Stimulated activated naive CD4-positive, alpha-beta T cell treated with Interleukin-2 at 50 U/mL for 16 hours (primary cell): ENCODE measurements at places on chromosomes 4 and X.

DNA sequence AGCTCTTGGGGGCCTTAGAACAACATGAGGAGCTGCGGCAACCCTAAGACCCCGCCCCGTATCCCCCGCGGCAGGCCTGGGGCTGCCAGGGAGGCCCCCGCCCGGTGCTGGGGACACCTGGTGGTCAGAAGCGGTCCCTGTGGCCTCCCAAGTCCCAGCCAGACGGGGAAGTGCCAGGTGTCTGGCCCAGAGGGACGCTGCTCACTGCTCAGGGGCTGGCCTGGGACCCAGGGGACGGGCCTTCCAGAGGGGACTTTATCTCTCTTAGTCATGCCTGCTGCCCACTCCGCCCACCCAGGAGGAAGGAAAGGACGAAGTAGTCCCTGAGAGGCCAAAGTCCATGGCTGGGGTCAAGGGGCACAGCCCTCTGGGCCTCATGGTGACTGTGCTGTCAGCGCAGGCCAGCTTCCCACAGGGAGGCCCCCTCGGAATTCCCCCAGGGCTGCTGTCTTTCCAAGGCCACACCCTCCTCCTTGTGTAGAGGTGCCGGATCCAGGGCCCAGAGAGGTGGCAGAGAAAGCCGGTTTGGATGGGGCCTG is 31.0 kb upstream of the HTRA3 start:
- DNase-seq, result no peak

- no peak for DNase-seq
These were observed 27.1 kb upstream of the HGFAC start for GRCh38 chr4:3414421-3415279.

- peak; percentile 25 for DNase-seq
These were observed 121.2 kb upstream of the NAP1L5 start for GRCh38 chr4:88818631-88819470.

- DNase-seq, result no peak
These were observed 58.3 kb upstream of the SMARCA5 start for GRCh38 chr4:143455211-143455610.

- no peak for DNase-seq
These were observed 1.1 kb upstream of the HPSE start for GRCh38 chr4:83335701-83336100.

DNA sequence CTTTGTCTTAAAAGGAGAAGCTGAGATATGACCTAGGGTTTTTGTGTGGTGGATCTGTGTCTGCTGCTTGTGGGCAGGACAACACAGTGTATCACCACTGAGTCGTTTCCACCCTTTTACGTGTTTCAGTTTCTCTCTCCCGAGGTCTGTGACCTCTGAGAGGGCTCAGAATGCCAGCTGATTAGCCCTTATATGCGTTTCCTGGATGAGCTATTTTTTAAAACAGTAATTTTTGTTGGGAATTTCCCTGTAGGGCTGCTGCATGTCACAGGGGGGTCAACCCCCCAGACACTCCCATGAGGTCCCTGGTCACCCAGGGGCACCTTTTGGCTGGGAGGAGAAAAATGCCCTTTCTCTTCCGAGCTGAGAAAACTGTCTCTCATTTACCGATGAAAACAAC is 170.4 kb upstream of the CASK start:
- DNase-seq, result peak; percentile 1

DNA sequence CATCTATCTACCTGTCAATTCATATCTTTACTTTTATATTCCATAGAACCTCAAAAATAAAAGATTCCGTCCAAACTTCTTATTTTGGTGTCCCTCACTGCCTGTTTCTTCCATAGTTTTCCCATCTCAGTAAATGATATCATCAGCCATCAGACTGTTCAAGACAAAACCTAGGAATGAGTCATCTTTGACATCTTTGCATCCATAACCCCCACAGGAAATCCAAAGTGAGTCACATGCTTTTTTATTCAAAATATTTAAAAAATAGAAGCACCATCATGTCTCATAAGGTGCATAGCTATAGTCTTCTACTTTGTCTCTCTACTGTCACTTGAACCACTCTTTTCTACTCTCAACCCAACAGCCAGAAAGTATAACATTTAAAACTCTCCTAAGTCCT is 29.9 kb upstream of the CXXC4 start:
- DNase-seq, result no peak

DNA sequence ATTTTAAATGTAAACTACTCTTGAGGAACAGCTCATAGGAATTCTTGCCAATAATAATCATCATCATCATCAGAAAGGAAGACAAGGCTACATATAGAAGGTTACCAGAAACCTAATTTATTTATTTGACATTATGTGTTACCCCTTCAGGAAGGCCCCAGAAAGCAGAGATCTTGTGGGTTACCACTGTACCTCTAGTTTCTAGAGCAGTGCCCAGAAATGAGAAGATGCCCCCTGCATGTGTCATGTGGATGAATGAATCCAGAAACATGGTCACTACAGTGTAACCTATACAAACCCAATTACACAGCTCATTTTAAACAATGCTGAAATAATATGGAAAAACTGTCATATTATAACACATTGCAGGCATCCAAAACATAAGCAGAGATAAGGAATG is 70.4 kb downstream of the ARAP2 start:
- DNase-seq, result no peak

GRCh38 chr4:165326831-165327210 is 648 bp upstream of the MSMO1 start:
- DNase-seq, result peak; percentile 3

- no peak for DNase-seq
These were observed 156.6 kb downstream of the GRIA3 start for GRCh38 chrX:123340696-123341095.

DNA sequence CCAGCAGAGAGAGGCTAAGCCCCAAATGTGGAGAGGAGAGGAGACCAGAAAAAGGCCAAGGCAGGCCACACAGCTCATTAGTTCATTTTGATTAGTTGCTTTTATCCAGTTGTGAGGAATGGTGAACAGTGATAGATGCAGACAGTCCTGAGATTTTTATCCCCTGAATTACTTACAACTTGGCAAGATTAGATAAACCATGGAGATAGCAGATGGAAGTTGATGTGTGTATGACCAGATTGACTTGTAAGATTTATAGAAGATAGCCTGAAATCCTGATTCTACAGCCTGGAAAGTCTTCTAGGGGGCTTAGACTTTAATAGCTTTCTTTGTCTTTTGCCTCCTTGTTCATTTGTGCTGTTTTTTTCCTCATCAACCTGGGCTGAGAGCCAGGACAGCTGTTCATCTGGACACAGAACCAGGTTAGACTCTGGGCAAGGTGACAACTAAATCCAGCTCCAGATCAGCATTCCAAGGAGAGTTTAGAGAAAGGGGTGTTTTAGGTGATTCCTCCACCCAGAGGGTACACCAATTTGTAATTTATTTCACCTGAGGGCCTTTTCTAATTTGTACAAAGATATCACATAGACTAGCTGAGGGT is 215.5 kb downstream of the SPATA18 start:
- DNase-seq, result no peak

- no peak for DNase-seq
These were observed 474.5 kb downstream of the KLHL13 start for GRCh38 chrX:117641913-117642656.

DNA sequence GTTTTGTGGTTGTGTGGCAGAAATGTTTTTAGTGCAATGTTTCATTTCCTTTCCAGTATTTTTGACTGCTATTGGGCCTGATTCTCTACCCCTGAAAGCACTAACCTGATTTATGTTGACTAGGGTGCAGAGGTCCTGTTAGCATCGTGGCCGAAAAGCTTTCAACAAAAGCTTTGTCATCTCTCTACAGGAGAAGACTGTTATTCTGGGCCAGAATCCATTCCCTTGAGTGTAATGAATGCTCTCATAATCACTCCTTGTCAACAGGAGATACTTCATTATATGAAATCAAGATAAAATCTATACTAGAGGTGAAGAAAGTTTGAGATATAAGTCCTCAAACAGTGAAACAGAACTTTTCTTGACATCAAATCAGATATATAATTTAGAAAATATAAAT is 195.5 kb downstream of the ZNF330 start:
- DNase-seq, result no peak

GRCh38 chr4:185142564-185142911 is 528 bp upstream of the SLC25A4 start:
- no peak for DNase-seq

GRCh38 chrX:136647677-136648360 is at the start of gene CD40LG:
CD40LG (plus strand) TSS chrX:136648158; CDS start chrX:136648249, 91 bp downstream.
- peak; percentile 21 for DNase-seq

GRCh38 chr4:78565971-78566372 is 14.4 kb downstream of the ANXA3 start:
- no peak for DNase-seq

GRCh38 chr4:78599931-78600375 is 48.4 kb downstream of the ANXA3 start:
- DNase-seq, result no peak

- DNase-seq, result no peak
These were observed 100.8 kb downstream of the ARSJ start for GRCh38 chr4:113878668-113879067.

GRCh38 chrX:129813662-129814368 is 29.9 kb downstream of the ZDHHC9 start:
- no peak for DNase-seq

GRCh38 chr4:110055158-110055768 is 142.6 kb downstream of the EGF start:
- no peak for DNase-seq

DNA sequence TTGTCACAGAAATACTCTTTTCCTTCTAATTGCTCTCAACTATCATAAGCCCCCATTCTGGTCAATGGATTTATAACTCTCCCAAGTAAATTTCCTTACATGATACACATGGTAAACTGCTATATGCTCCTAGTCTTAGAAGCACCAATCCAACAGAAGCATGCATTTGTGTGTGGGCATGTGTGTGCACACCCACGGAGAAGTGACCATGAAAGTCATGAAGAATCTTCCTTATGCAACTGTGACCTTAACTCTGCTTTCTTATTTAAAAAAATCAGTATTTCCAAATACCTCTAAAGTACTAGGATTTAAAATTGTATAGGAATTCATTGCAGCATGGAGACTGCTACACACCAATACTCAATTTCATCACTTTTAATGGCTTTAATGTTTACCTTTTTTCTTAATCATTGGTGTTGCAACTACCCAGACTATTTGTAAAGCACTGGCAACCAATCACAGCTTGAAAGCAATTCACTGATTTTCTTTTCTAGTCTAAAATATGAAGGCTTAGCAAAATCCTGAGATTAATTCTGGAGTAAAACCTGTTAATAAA is 47.6 kb downstream of the MAML3 start:
- DNase-seq, result no peak

- no peak for DNase-seq
These were observed 52.7 kb downstream of the ASB9 start for GRCh38 chrX:15217161-15217560.

- DNase-seq, result no peak
These were observed 30.1 kb upstream of the MTMR1 start for GRCh38 chrX:150663073-150663472.
